ENCODE measurements at places on chromosomes 16 and 17.

DNA sequence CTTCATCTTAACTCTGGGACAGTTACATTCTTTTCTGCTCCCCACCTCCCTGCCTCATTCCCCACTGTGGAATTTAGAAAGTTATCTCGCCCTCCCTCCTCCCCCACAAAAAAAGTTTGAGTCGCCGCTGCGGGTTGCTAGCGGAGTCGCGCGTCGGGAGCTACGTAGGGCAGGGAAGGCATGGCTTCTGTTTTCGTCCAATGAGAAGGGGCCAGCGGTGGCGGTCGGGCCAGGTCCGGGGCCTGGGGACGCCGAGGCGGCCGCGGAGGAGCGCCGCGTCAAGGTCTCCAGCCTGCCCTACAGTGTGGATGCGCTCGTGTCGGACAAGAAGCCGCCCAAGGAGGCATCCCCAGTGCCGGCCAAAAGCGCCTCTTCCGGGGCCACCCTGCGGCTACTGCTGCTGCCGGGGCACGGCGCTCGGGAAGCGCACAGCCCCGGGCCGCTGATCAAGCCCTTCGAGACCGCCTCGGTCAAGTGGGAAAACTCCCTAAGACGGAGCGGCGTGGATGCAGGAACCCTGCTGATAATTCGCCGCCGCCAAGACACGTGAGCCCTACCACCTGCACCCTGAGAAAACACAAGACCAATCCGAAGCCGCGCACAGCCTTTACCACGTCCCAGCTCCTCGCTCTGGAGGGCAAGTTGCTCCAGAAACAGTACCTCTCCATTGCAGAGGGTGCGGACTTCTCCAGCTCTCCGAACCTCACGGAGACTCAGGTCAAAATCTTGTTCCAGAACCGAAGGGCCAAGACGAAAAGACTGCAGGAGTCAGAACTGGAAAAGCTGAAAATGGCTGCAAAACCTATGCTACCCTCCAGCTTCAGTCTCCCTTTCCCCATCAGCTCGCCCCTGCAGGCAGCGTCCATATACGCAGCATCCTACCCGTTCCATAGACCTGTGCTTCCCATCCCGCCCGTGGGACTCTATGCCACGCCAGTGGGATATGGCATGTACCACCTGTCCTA, 8.9 kb downstream of the OR4D1 start:
- DNase-seq: peak; percentile 41

- DNase-seq: no peak
Measured at GRCh38 chr16:14187517-14188338, 116.6 kb downstream of the MRTFB start.

- no peak for DNase-seq
Measured at GRCh38 chr16:23334950-23335349, 32.8 kb downstream of the SCNN1B start.

- no peak for DNase-seq
Measured at GRCh38 chr17:35368081-35368830, 5.2 kb downstream of the SLFN11 start.

DNA sequence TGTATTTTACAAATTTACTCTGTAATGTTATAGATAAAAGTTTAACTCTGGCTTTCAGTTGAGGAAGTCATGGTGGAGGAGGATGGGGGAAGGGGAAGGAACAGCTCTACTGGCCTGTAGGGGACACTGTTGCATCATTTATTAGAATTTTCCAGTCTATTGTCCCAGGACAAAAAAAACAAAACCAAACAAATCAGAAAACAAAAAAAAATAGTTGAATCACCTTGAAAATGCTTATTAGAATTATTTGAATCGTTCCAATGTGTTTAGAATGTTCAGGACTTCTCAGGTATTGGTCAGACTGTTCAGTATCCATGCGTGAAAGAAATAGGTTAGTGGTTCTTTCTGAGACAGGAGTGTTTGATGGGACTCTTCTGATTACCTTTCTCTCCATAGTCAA, 242.0 kb downstream of the FTO start:
- DNase-seq: no peak

DNA sequence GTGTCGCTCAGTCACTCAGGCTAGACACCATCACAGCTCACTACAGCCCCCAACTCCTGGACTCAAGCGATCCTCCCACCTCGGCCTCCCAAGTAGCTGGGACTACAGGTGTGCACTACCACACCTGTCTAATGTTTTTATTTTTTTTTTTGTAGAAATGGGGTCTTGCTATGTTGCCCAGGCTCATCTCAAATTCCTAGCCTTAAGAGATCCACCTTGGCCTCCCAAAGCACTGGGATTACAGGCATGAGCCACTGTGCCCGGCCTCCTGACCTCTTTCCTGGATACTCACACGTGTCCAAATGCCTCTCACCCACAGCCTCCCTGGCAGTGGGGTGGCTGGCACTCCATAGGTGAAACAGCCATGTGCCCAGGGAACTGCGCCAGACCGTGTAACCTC, 17.5 kb downstream of the CAMKK1 start:
- no peak for DNase-seq

- peak; percentile 33 for DNase-seq
Measured at GRCh38 chr17:77107506-77108433, 33.0 kb upstream of the SEC14L1 start.

GRCh38 chr16:59180083-59180476, 446.0 kb upstream of the GOT2 start:
- no peak for DNase-seq

DNA sequence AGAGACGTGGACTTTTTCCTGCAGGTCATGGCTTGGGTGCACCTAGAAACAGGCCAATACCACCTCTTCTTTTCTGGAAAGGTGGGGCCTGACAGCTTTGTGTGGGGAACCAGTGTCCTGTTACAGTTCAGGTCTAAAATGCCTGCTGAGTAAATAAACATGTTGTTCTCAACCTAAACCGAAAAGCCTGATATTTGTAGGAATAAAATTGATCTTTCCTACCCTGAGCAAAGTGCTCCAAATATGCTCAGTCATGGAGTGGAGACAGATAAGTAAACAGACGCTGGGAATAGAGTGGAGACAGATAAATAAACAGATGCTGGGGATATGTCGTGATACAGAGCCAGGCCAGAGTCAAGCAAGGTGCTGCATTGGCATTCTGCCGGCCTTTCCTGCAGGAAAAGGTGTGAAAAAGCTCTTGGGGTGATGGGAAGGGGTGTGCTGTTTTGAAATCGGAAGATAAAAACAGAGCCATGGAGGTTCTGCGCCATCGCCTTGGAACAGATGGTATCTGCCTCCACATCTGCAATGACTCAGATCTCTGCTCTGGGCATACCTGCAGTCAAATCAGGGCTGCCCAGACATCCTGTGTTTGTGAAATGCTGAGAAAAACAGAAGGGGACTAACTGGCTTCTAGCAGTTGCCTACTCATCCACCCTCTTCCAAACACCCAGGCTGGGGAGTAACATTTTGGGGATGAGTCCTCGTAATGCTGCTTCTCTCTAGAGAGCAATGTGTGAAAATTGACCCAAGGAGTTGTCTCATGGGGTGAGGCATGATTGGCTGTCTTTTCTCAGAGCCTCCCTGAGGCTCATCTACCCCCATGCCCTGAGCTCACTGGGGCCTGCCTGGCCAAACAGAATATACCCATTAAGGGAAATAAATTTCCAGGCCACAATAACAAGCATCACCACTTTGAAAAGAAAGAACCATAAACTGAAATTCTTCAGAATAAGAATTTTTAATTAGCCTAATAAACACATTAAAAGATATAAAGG, 16.8 kb upstream of the TRPV2 start:
- no peak for DNase-seq

- DNase-seq: no peak
Measured at GRCh38 chr17:45783593-45784292, 377 bp upstream of the CRHR1 start.

DNA sequence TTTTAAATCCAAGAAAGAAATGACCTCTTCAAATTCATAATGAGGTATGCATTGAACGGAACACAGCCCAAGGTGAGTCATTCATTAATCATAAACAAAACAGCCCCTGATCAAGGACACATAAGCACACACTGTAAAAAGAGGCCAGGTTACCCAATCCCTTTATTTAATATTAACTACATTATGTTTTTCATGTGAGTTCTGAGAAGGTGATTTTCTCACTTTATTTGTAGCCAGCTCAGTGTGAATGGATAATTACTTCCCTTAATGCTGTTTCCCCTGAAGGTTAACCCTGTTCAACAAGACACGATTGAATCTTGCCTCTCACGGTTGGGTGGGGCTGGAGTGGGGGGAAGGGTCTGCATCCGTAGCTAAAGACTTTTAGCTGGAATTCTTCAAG, 257.3 kb upstream of the SALL1 start:
- no peak for DNase-seq

- no peak for DNase-seq
Measured at GRCh38 chr16:88050952-88051660, 99.9 kb downstream of the BANP start.

DNA sequence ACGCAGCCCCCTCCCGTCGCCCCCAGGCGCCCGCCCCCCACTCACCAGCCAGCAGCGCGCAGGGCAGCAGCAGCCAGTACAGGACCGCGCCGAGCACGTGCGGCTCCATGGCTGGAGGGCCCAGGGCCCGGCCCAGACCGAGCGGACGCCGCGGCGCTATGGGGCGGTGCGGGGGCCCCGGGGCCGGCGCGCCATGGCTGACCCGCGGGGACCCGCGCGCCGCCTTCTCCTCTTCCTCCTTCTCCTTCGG, 239 bp downstream of the PIEZO1 start:
- DNase-seq: no peak

- no peak for DNase-seq
Measured at GRCh38 chr17:64130559-64131001, 636 bp upstream of the ERN1 start.

DNA sequence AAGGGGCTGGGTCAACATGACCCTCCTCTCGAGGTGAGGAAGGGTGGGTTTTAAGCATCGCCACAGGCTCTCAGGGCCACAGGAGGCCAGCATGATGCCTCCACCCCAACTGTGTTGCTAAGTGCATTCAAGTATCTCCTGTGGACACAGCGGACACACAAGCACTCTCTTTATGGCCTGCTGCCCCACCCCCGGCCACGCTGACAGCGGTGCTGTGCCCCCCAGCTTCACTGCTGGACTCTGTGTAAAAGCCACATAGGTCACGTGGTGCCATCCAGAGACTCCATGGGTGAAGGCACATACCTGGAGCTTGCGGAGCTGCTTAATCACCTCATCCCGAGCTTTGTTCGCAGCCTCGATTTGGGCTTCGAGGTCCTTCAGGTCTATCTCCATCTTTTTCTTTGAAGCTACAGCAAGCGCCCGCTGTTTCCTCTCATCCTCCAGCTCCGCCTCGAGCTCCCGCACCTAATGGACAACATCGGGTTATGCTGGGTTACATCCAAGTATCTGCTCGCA, 51.5 kb downstream of the NDEL1 start:
- DNase-seq: no peak

DNA sequence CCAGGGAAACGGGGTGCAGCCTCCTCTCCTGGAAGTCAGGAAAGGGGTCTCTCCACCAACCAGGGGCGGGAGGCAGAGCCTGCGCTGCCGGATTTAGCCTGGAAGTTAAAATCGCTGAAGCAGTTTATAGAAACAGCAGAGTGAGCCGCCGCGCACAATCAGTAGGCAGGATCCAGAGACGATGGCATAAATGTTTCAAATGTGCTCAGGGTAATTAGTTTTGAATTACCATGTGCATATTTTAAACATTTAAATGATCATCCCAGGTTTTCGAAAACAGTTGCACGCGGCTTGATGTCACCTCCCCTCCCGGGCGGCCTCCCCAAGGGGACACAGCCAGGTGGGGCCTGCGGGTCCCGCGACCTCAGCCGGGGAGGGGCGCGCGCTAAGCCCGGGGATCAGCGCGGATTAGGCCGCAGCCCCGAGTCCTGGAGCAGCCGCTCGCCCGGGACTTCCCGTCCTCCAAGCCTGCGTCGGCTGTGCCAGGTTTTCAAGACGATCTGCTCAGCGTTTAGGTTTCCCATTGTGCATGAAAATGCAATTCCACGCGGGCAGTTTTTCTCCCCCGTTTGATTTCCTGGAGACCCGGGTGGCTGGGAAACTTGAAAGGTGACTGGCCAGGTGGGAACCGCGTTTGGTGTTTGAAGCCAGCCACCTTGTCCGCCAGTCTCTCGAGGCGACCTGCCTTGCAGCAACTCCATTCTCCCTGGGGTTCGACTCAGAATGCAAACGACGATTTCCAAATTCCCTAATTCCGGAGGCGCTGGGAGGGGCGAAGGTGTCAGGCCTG, 78.3 kb downstream of the RPA1 start:
- DNase-seq: no peak

DNA sequence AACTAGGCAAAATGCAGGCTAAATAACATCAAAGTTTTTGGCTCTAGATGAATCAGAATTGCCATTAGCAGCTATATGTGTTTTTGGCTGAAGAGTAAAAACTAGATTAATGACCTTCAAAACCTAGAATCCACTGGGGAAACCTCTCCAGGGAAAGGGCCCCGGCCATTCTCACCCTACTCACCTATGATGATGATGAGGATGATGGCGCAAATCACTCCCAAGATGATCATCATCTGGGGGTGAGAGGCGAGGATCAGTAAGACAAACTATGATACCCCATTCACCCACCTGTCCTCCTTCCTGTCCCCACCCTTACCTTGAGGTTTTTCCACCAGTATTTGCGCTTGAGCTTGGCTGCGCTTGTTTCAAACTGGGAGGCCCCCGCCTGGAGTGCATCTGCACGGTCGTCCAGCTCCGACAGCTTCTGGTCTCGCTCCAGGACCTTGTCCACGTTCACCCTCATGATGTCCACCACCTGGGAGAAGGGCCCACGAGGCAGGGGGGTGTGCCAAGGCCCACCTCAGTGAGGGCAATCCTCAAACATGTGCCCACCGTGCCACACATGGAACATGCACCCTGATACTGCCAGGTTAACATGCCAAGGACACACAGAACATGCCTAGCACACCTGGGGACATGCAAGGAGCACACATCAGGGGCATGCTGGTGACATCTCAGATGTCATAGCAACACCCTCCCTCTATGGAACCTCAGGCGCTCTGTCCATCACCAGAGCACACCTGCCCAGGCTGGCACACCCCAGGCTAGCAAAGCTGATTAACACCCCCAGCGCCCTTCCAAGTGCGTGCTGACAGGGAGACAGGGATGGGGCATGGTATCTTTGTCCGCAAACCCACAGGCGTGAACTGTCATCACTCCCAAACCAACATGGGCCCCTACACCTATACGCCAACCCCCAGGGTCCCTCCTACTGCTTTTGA, 1.2 kb downstream of the VAMP2 start:
- no peak for DNase-seq

Data from T-helper 1 cell (primary cell).